ENCODE measurements at places on chromosomes 11 and 22.

GRCh38 chr11:62574363-62575071, 826 bp upstream of the EEF1G start:
- no peak for DNase-seq

DNA sequence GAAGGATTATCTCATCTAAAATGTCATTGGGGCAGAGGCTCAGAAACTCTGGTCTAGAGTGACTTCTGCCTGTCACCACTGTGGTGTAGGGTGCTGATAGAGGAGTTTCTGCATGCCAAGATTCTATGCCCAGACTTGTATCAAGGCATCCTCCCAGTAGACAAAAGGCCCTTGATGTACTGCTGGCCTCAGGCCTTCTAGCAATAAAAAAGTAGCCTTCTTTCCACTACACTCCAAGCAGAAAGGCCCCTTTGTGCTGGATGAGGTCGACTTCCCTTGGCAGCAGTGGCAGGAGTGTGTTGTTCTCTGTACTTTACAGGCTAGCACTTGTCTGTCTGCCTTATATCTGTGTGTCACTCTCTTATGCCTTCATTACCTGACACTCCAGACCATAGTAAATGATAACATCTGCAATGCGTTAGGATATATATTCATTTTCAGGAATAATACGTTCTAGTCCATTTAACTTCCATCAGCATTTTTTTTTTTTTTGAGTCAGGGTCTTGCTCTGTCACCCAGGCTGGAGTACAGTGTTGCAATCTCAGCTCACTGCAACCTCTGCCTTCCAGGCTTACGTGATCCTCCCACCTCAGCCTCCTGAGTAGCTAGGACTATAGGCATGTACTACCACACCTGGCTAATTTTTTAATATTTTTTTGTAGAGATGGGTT, 49.5 kb upstream of the RRM1 start:
- DNase-seq, result peak; percentile 98

- no peak for DNase-seq
These were observed 90.8 kb upstream of the KCNQ1OT1 start for GRCh38 chr11:2790568-2790921.

GRCh38 chr11:92763336-92763735, 206.1 kb upstream of the MTNR1B start:
- DNase-seq, result no peak

GRCh38 chr11:122155765-122156527, 39.9 kb upstream of the BLID start:
- no peak for DNase-seq

- DNase-seq, result no peak
These were observed 84.7 kb downstream of the SBF2 start for GRCh38 chr11:10209326-10209725.

- no peak for DNase-seq
These were observed 625.9 kb upstream of the CADM1 start for GRCh38 chr11:116130122-116130521.

DNA sequence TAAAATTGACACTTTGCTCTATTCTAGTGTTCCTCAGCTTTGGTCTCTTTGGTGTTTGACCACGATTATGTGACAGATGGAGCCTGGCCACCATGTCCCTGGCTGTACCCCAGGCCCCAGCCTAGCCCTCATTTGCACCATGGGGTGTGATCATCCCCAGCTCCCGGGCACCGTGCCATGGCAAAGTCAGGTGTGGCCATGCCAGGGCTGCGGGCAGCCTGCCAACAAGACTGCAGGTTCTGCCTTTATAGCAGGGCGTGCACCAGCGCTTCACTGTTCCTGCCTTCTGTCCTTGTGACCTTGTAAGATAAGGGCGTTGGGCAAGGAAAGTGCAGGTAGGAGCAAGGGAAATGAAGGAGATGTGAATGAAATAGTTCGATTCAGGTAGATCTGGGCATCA, 22.4 kb upstream of the APOBEC3A start:
- no peak for DNase-seq

GRCh38 chr11:37370817-37371216, 772.8 kb upstream of the RAG2 start:
- DNase-seq, result no peak

DNA sequence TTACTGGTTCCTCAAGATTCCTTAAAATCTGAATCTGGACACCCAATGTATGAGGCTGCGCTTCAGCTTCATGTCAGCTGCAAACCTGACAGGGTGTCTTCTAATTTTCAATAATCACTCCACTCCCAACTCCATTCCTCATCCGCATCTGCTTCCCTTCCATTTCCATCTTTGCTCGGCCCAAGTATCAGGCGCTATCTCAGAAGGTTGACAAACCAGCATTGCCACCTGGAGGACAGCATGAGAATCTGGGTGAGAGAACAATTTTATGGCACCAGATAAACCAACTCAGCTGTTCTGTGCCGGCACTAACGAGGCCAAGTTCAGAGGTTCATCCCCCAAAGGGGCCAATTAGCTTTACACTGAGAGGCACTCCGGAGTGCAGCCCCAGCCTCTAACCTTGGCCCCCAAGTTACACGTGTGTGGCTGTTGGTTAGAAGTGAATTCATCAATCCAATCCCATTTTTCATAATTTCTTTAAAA, 79.1 kb upstream of the LMO2 start:
- peak; percentile 42 for DNase-seq
